Breast epithelium (tissue), 4 donors: ENCODE measurements at places on chromosomes 13 and 19. TPM values are rescaled to one million over a fixed set of nuclear protein-coding genes. Genes with fewer than 3 reads are reported as not detected.

ILF3 gene
- total RNA-seq: 115 TPM

ZNF112 gene
- total RNA-seq: 3.8 TPM

KLK4 gene
- not detected for total RNA-seq

NTN5 gene
- 0.64 TPM for total RNA-seq

UBE2L5 gene
- total RNA-seq: 0.98 TPM

SMARCA4 gene
- total RNA-seq: 72.4 TPM

OVOL3 gene
- total RNA-seq: not detected

GPR18 gene
- 0.32 TPM for total RNA-seq

HSPB6 gene
- 31.0 TPM for total RNA-seq

SYT5 gene
- total RNA-seq: under 0.01 TPM
